GM23248 (cell line): ENCODE measurements at places on chromosomes 16 and 17.

DNA sequence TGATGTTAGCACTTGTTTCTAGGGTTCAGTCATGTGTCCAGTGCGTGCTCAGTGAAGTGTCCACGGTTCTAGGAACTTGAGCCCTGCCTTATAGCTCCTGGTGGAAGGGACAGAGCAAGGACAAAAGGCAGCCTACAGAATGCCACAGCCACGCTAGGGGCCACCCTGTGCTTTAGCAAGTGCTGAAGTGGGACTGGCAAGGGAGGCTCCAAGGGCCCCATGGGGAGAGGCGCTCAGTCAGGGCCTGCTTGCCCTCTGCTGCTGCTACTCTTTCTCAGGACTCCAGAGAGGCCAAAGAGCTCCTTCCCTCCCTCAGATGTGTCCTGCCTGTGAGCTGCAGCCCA is 6.8 kb downstream of the NT5C start:
- no peak for DNase-seq

- no peak for DNase-seq
These were observed 27.7 kb downstream of the NECAB2 start for GRCh38 chr16:83995754-83996153.

- DNase-seq = peak; percentile 61
These were observed 40.3 kb upstream of the SREBF1 start for GRCh38 chr17:17876959-17877528.

GRCh38 chr17:39171933-39172332 is 6.0 kb upstream of the ARL5C start:
- no peak for DNase-seq

DNA sequence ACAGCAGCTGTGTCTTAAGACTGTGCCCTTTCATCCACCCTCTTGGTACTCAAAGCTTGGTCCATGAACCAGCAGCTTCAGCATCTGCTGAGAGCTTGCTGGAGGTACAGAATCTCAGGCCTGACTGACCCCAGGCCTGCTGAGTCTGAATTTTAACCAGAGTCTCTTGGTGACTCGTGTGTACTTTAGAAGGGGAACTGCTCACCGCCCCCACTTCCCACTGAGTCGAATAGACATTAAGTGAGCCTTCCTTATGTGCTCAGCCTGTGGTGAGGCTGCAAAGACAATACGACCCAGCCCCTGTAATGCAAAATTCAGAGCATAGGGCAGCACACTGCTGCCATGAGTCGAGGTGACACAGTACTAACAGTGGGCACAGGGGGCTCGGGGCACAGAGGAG is 662.8 kb downstream of the WWOX start:
- no peak for DNase-seq

- DNase-seq = peak; percentile 73
These were observed 1.6 kb downstream of the NUFIP2 start for GRCh38 chr17:29292071-29292991.

GRCh38 chr16:15564604-15565339 is 78.2 kb downstream of the MARF1 start:
- no peak for DNase-seq

DNA sequence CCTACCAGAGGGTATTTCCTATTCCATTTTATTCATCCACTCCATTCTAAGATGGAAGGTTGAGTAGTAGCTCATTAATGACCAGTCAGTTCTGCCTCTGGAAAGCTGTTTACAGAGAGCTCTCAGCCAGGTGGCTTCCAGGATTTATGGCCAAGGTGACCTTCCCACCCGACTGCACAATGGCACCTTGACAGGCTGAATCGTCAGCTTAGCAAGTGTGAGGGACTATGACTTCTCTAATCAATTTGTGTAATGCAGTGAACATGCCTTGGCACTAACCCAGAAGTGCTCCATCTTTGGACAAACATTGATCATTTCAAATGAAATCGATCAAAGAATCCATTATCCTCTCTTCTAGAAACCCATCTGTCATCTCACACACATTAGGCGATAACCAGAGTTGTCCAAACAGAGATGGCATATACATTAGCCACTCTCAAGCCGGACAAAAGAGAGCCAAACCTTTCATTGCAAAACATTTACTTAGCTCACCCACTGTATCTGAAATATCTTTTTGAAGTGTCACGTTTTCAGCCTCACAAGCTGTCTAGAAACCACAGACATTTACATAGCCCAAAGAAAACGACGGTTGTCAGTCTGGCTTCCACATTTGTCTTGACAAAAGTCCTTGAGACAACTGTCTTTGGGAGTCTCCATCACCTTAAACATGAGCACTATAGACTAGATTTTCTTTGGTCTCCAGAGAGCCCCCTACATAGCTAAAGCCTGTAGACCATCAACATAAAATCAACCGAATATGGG is 35.6 kb downstream of the CLEC3A start:
- DNase-seq = no peak

GRCh38 chr17:41548844-41549595 is 20.9 kb upstream of the KRT19 start:
- DNase-seq = peak; percentile 95

- peak; percentile 85 for DNase-seq
These were observed 49.9 kb upstream of the CDR2 start for GRCh38 chr16:22424161-22424937.

GRCh38 chr16:74759564-74759963 is 15.1 kb downstream of the FA2H start:
- DNase-seq = no peak

DNA sequence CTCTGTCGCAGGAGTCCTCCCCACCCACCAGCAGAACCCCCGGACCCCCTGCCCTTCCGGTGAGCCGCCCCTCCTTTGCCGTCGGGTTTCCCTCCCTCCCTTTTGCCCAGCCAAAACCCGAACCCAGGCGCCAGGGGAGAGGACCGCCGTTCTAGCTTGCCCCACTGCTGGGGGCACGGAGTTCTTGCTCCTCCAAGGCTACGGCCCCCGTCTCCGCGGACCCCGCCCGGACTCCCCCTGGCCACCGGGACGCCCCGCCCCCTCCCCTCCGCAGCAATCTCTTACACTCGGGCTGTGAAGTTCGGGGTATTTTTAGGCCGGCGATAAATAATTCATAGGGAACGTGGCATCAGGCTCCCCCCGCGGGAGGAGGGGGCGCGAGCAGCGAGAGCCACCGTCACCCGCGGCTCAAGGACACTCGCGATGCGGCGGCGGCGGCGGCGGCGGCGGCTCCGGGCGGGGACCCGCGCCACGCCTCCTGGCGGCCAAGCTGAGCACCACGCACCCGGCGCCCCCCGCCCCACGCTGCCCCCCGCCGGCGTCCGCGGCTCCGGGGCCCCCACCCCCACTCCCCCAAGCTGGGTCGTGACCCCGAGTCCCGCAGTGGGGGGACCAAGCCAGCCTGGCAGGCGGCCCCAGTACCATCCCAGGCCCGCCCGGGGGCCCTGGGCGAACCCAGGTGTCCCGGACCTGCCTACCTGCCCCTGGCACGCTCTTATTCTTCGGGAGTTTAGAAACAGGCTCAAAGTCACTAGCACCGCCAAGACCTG is at the start of gene GRIN2C:
TSS of gene GRIN2C (minus strand) at position 427 of the 770 bp plus-strand sequence. CDS start 4,793 bp downstream, outside the sequence.
- no peak for DNase-seq

GRCh38 chr17:69945698-69946185 is 129.3 kb upstream of the KCNJ16 start:
- peak; percentile 14 for DNase-seq

DNA sequence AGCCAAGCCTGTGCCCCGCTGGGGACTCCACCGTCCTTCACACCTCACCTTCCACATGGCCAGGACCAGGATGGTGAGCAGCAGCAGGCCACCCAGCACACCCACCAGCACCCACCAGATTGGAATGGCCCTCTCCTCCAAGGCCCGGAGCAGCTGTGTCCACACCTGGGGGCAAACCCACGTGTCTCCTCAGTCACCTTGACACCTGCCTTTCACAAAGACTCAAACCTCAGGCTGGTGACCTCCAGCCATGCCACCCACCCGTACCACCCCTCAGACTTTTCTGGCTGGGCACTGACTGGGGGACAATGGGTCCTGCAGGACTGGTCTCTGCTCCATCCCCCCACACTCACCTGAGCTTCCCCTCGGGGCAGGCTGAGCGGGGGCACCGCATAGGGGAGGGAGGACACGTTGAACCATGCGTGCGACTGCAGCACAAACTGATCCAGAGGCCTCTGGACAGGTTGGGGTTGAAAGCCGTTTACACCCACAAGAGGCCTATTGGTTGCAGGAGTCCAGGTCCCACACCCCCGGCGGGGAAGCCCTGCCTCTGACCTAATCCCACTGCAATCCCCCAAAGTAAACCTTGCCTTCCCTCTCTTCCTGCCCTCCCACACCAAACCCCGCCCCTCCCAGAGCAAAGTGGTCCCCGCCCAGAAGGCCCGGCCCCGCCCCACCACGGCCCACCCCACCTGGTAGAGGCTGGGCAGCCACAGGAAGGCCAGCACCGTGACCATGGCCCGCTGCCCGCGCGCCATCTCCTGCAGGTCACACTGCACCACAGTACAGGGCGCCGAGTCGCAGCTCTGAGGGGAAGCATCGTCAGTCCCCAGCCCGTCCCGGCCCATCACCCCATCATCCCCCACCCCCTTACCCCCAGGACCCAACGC is 10.9 kb upstream of the FAM171A2 start:
- no peak for DNase-seq

- DNase-seq = no peak
These were observed 951 bp downstream of the RPL19 start for GRCh38 chr17:39200957-39201510.

- peak; percentile 98 for DNase-seq
These were observed at the start of gene SHCBP1 for GRCh38 chr16:46621006-46621933. SHCBP1 (minus strand) TSS chr16:46621379; CDS start chr16:46621359, 20 bp downstream.

- DNase-seq = no peak
These were observed 43.4 kb downstream of the BAHCC1 start for GRCh38 chr17:81438688-81439087.
